ENCODE measurements at places on chromosomes 11 and 22. TPM values are rescaled to one million over a fixed set of nuclear protein-coding genes. Genes with fewer than 3 reads are reported as not detected.

Gene MCHR1
- polyA plus RNA-seq: 0.21 TPM

Gene MUC5B
- 0.54 TPM for polyA plus RNA-seq

Gene LRRC32
- polyA plus RNA-seq: 45.1 TPM

Gene KCNJ1
- polyA plus RNA-seq: not detected

Gene KCNE3
- polyA plus RNA-seq: 13.1 TPM

Gene TEAD1
- polyA plus RNA-seq: 104 TPM

Gene ANO3
- polyA plus RNA-seq: 0.17 TPM

Measured in right lung (tissue), 10 donors.